ENCODE measurements at places on chromosomes 7 and 10.

DNA sequence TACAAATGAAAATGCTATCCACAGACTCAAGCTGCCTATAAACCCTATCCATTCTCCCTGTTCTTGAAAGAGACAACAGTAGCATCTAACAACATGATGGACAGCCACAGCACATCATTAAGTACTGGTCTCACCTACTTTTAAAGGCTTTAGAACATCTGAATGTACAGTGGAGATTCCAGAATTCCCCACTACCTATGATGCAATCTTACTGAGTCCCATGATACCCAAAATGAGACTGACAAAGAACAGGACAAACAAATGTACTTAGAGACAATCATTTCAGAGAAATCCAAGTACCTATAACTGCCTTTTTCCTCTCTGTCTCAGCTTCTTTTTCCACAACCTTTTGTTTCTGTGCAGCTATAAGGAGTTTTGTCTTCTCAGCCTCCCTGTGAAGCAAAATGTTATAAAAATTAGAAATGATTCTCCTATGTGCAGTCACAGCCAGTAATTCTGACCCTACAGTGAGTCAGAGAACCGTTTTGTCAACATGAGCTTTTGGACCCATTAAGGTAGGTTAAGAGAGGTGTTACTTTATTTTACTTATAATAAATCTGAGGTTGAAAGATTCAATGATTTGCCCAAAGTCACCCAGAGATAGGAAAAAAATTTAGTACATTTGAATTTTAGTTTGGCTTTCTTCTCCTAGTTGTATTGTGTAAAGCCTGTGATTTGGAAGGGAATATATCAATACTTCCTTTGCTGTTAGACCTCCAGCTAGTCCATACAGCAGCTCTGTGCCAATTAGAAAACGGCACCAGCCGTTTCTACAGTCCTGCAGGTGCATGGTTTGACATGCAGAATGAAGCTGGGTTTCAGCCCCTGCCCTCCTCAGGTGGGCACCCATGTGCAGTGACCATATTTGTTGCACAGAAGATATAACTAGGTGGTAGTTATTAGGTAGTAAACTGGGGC, 21.9 kb downstream of the ERLIN1 start:
- DNase-seq = no peak

DNA sequence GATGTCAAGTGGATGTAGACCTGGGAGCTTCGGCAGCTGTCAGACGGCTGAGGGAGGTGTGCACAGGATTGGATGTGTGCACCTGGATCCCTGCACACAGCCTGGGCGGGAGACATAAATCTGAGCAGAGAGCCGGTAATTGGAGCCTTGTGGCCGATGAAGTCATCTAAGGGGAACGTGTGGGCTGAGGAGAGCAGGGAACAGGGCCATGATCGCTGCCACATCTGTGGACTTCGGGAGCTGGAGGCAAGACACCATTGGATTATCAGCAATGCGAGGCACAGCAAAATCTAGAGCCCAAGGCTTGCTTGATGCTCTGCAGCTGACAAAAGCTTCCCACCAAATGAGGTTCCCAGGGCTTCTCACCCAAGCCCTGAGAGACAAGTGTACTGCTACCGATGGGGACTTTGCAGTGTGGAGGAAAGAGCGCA, 147.7 kb downstream of the PTPN20 start:
- DNase-seq = no peak

- peak; percentile 22 for DNase-seq
These were observed 15.0 kb upstream of the PCBD1 start for GRCh38 chr10:70903262-70903921.

DNA sequence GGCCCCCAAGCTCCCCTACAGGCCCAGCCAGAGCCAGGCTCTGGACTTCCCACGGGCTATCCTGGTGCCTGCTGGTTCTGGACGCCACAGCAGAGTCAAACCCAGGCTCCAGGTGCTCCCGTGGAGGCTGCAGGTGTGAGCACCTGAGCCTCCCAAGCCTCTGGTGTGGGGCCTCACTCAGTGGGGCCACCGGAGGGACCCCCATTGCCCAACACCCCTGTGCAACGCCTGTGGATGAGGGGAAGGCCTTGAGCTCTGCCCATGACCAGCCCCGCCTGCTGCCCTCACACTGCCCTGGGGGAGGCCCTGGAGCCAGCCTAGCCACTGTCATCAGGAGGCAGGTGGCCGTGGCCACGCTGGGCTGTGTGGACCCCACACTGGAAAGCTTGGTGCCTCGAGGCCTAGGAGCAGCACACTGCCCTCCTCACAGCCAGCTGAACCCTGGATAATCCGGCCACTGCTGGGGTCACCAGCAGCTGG, 229.3 kb downstream of the MAD1L1 start:
- no peak for DNase-seq

- no peak for DNase-seq
These were observed 69.0 kb downstream of the CACNB2 start for GRCh38 chr10:18209241-18209640.

DNA sequence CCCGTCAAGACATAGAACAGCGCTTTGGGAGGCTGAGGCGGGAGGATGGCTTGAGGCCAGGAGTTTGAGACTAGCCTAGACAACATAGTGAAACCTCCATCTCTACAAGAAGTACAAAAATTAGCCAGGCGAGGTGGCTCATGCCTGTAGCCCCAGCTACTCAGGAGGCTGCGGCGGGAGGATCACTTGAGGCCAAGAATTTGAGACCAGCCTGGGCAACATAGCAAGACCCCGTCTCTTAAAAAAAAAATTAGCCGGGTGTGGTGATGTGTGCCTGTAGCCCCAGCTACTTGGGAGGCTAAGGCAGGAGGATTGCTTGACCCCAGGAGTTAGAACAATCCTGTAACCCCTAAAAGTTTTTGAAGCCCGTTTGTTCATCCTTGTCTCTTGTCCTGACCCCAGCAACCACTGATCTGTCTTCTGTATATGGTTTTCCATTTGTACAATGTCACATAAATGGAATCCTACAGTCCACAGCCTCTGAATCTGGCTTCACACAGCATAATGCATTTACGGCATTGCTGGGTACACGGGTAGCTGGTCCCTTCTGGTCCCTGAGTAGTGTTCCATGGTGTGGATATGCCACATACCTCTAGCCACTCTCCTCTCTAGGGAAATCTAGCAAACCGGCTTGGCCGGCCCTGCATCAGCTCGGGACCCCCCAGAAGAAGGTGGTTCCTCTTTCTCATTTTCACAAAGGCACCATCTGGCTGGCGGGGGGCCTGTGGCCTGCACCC, 8.4 kb downstream of the GTF2IRD1 start:
- DNase-seq = no peak

- DNase-seq = no peak
These were observed 359.4 kb downstream of the GALNT17 start for GRCh38 chr7:71491336-71491735.

DNA sequence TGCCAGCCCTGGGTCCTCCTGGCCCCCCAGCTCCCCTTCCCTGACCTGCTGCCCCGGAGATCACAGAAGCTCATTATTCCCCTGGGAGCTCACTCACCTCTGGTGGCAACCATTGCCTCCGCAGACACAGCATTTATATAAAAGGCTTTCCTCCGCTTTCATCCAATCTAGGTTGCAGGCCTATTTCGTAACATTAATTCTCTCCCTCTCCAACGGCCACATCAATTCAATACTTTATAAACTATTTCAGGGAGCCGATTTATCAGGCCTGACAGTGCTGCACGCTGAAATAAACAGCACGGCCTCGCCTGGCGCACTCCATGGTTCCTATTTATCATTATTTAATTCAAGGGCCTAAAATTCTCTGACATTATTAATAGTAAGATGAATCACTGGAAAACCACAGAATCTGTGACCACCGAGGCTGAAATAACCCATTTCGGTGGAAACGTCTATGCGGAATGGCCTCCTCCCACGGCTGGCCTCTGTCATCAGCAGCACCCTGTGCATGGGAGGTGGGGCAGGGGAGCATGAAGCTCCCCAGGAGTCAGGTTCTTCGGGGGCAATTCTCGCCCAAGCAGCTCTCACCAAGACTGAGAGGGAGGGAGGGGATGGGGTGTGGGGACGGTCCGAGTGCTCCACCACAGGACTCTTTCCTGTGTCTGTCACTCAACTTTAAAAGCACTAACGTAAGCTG, 249.3 kb upstream of the PFKP start:
- no peak for DNase-seq

- DNase-seq = no peak
These were observed 8.2 kb downstream of the TMEM270 start for GRCh38 chr7:73869011-73869798.

GRCh38 chr7:18174996-18175395, 147.3 kb upstream of the PRPS1L1 start:
- DNase-seq = no peak

DNA sequence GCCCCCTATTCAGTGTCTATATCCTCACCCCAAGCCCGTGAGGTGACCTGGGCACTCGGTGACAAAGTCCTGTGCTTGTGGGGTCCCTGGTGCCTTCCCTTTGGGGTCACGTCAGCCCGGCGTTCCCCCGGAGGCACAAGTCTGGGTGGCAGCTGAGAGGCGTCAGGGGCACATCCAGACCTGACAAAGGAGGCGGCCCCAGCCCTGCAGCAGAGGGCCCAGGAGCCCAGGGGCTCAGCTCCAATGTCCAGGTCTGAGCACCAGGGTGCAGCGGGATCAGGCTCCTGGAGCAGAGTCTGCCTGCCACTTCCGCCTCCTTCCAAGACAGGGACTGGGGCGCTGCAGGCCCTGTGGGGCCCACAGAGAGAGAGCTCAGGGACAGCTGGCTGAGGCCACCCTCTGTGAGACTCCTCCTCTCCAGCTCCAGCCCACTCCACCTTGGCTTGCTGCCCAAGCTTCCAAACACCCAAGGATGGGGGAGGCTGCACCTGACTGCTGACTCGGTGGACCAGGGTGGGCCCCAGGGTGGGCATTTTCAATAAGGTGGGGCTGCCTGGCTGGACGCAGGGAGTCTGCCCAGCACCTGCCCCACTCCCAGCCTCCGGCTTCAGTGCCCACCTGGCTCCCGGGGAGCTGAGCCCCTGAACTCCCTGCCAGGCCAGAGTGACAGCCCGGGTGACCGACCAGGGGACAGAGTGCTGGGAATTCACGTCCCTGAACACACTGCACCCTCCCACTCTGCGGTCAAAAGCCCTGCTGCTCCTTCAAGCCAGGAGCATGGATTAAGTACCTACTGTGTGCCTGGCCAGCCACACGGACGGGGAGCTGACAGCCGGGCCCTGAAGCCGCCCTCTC, 1.0 kb upstream of the KNDC1 start:
- no peak for DNase-seq

Measured in effector memory CD8-positive, alpha-beta T cell (primary cell).